ENCODE measurements at places on chromosomes 1 and 21.

- no peak for DNase-seq
Observed at GRCh38 chr1:44798481-44799365, 1.5 kb upstream of the PLK3 start.

GRCh38 chr1:202665417-202665816 is 44.8 kb downstream of the SYT2 start:
- no peak for DNase-seq

GRCh38 chr1:213381572-213382084 is 330.6 kb downstream of the RPS6KC1 start:
- no peak for DNase-seq

GRCh38 chr1:10591010-10591409 is 116.3 kb downstream of the PEX14 start:
- DNase-seq, result peak; percentile 29

- DNase-seq, result no peak
Observed at GRCh38 chr1:233730809-233731208, 116.9 kb downstream of the KCNK1 start.

- DNase-seq, result no peak
Observed at GRCh38 chr1:20255666-20256065, 35.0 kb upstream of the VWA5B1 start.

DNA sequence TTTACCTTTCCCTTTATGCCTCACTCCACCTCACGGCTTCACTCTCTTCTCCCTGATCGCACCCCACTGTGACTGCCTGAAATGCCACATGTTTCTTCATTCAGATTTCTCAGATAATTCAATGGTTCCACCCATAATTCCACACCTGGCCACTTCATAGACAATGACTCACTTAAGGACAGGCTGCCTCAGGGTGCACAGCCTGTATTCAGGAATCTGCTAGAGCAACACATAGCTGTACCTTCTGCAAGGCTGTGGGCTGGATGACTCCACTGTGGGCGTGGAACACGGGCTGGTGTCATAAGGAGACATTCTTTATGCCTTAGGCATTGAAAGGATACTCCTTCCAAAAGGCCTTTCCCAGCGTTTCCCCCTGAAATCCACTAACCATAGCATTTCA is 36.1 kb downstream of the L1TD1 start:
- no peak for DNase-seq

DNA sequence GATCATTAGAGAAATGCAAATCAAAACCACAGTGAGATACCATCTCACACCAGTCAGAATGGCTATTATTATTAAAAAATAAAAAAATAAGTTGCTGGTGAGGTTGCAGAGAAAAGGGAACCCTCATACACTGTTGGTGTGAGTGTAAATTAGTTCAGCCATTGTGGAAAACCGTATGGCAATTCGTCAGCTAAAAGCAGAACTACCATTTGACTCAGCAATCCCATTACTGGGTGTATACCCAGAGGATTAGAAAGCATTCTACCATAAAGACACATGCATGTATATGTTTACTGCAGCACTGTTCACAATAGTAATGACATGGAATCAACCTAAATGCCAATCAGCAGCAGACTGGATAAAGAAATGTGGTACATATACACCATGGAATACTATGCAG is 42.2 kb downstream of the GIPC2 start:
- no peak for DNase-seq

GRCh38 chr1:216456682-216457081 is 33.4 kb upstream of the USH2A start:
- no peak for DNase-seq

DNA sequence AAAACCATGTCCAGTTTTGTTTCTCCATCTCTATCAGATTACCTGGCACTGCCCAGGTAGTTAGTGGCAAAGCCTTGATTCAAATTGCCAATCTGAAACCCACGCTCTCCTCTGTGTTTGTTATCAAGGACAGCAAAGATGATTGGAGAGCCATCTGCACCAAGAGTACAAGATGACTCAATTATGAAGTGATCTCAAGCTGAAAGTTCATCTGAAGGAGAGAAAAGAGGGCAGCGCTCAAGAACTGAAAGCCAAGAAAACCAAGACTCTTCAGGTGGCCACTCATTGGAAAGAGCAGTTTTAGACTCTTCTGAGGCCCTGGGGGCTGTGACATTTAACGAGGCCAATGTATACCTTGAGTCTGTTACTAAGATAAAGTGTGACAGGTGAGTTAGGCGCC is 13.8 kb downstream of the RXRG start:
- DNase-seq, result no peak

GRCh38 chr1:234629026-234629425 is 19.0 kb upstream of the IRF2BP2 start:
- DNase-seq, result no peak

DNA sequence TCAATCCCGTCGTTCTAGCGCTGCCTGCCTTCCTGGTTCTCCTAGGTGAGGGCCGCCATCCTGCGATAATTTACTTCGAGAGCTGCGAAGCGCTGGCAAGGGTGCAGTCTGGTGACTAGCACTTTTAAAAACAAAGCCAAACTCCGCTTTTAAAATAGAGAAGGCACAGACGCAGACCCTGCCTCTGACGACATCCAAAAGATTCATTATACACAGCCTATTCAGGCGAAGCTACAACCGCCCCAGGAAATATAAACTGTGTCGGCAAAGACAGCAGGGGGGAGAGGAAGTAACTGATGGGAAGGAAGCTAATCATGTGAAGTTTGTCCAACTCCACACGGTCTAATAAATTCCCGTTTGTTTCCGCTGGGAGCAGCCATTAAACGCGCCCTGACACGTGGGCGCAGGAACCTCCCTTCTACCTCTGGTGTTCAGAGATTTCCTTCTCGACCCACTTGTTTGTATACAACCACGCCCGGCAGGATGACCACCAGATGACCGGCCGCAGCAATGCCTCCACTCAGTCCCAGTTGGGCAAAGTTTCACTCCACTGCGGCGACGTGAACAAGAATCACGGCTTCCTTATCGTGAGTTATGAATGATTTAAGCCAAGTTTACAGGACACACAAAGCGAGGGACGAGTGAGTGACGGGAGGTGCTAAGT is 1.3 kb downstream of the GNG12 start:
- DNase-seq, result no peak

DNA sequence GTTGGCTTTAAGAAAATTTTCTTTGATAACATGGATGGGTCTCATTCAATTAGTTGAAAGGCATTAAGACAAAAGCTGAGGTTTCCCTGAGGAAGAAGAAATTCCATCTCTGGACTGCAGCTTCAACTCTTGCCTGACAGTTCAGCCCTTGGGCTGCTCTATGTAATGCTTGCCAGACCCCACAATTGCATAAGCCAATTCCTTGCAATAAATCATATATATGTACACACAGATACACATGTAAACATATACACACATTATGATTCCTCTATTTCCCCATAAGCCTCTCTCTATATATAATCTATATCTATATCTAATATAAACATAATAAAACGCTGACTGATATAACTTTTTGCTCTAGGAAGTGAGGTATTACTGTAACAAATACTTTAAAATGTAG is 301.5 kb upstream of the PRMT6 start:
- DNase-seq, result no peak

- no peak for DNase-seq
Observed at GRCh38 chr1:44256762-44257554, 43.7 kb downstream of the DMAP1 start.

GRCh38 chr1:26280333-26281042 is 602 bp downstream of the SH3BGRL3 start:
- DNase-seq, result no peak

DNA sequence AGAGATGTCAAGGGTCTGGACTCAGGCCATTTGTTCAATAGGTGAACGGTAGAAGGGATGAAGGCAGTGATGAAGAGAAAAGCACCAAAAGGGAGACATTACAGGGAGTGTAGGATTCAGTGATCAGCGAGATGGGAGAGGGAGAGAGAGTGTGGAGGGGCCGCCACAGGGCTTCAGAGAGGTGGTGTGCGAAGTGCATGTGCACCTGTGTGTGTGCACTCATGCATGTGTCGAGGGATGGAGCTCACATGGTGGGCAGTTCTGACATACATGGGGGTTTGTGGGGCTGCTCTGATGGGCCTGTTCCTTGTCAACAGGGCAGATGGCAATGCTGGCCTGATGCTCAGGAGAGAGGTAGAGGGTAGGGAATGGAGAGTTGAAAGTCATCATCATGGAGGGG is 11.4 kb upstream of the KCNA2 start:
- no peak for DNase-seq

- DNase-seq, result no peak
Observed at GRCh38 chr1:59415881-59416280, 119.0 kb downstream of the FGGY start.

DNA sequence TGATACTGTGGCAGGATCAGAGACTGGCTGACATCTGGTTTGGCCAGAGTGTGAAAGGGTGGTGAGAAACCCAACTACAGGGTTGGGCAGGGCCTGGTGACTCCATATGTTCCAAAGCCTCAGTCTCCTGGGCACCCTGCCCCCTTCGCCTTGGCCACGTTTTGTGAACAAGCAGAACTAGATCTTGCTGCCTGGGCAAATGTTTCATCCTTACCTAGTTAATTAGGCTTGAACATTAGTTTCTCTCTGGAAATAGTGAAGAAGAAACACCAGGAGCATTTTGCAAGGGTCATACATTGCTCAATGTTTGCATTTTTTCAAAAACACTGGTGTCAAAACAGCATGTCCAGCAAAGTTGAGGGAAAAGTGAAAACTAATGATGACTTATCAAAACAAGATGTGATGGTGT is 60.5 kb downstream of the MAP3K7CL start:
- DNase-seq, result peak; percentile 59

GRCh38 chr1:75980972-75981897 is 49.0 kb upstream of the ASB17 start:
- no peak for DNase-seq

- DNase-seq, result no peak
Observed at GRCh38 chr1:53893999-53894636, at the start of gene DIO1. TSS of gene DIO1 (plus strand) at chr1:53894187. CDS start at chr1:53894211, 24 bp downstream.

DNA sequence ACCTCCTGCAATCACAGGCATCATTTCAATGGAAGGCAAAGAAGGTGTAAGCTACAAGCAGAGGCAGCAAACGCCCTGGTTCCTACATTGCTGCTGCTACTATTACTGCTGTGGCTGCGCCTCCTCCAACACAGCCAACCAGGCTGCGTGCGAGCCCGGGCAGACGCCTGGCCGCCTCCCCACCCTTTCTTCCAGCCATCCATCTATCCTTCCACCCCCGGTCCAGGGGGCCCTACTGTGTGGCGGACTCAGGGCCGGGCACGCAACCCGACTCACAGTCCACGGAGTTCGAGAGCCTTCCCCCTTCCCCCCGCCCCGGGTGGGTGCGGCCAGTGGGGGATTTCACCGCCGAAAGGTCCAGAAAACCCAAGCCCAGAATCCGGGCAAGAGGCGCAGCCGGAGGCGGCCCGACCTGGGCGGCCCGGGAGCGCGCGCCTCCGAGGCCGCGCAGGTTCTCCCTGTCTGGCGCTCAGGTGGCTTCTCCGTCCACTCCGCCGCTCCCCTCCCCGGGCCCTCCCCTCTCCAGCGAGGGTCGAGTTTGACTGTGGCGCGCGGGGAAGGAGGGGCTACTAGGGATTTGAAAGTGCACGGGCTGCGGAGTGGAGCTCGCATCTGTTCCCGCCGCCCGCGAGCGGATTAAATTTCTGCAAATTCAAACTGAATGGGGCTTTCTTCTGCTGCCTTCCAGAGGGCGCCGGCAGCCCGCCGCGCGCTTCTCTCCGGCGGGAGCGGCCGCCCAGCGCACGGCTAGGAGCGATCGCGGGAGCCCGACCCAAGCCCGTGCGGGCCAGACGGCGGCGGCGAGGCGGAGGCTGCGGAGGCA is at the start of gene HUNK:
HUNK (plus strand) TSS at position 569 of the 823 bp plus-strand sequence. CDS start 655 bp downstream, outside the sequence.
- DNase-seq, result no peak

All from AML-193 (cell line).